Left renal pelvis (tissue), 4 donors: ENCODE measurements at places on chromosomes 12 and 14.

DNA sequence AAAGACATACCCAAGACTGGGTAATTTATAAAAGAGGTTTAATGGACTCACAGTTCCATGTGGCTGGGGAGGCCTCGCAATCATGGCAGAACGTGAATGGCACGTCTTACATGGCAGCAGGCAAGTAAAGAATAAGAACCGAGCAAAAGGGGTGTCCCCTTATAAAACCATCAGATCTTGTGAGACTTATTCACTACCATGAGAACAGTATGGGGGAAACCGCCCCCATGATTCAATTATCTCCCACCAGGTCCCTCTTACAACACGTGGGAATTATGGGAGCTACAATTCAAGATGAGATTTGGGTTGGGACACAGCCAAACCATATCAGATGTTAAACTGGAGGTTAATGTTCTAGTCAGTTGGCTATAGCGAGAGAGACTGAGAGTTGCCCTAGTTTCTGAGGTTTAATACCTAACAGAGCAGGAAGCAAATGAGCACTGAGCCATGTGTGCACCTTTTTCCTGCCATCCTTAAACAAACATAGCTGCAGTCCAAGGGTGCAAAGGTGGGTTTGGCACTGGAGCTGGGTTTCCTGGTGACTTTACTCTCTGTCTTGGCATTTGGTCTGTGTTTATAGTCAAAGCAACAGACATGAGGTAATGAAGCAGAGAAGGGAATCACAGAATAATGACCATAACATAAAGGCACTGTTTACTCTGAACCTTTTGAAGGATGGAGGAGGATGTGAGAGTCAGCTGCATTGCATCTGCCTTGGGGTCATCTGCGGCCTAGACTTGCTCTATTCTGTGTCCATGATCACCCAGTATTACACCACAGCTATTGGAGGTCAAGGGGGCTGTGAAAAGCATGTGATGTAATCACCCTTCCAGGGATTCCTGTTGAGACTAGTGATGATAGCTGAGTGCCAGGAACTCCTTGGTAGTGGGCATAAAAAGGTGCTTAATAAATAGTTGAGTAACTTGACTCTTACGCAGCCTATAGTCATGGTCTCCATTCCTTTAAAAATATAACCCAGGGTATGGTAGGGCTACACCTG lies 83.6 kb upstream of the USP44 start:
- DNase-seq = peak; percentile 48

- no peak for DNase-seq
These were observed 39.0 kb downstream of the DCAF4 start for GRCh38 chr14:72965249-72965648.

DNA sequence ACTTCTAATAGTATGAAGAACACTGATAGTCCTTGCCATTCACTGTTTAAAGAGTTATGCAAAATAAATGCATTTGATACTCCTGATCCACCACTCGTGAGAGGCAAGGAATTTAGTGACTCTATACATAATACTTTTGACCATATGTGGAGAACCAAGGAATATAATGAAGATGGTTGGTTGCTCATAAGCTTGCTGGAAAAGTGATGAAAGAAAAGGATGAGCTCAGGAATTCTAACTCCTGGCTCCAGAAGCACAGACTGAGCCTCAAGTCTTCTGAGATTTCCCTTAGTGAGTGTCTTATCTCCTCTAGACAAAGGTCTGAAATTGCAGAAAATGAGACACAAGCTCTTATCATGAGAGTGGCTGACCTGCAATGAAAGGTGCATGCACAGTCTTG lies 57.1 kb upstream of the KRAS start:
- no peak for DNase-seq

DNA sequence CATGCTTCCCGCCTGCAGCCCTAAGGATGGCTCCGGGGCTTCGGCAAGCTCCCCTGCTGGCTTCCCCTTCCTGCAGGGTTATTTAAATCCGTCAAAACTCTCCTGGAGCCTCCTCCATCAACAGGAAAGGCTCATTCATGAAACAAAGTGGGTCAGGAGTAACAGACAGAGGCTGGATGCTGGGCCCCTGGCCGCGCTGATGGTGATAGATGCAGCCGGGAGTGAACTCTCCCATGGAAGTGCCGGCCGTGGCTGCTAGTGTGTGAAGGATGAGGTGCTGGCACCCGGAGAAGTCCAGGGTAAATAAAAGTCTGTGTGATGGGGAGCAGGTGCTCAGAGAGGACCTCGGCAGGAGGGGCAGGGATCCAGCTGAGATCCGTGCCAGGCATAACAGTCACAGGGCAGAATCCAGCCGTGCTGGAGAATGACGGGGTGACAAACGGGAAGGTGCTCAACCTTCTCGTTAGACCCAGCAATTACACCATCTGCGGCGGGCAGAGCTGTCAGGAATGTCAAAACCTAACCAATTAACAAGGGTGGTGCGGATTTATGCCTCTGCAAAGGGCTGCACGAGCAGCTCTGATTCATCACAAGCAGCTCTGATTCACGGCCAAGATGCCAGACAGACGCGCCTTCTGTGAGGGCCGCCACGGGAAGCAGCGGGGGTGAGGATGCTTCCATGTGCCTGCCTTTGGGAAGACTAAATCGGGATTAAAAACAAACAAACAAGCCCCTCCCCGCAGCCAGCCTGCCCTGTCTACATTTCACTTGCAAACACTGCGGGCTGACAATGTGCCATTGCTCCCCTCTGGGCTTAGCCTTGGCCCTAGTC lies 55.6 kb downstream of the SYNE3 start:
- DNase-seq = no peak

DNA sequence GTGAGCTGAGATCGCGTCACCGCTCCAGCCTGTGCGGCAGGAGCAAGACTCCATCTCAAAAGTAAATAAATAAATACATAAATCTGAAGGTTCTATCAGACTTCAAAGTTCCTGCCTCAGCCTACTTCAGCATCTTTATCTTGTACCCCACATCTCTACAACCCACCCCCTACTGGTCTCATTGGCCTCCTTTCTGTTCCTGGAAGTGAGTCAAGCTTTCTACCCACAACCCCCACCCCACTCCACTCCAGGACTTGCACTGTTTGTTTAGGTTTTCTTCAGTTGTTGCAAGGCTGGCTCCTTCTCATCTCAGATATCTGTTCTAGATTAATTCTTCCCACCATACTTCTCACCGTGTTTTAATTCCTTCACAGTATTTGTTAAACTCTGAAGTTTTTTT lies 714 bp upstream of the PSMC6 start:
- no peak for DNase-seq

DNA sequence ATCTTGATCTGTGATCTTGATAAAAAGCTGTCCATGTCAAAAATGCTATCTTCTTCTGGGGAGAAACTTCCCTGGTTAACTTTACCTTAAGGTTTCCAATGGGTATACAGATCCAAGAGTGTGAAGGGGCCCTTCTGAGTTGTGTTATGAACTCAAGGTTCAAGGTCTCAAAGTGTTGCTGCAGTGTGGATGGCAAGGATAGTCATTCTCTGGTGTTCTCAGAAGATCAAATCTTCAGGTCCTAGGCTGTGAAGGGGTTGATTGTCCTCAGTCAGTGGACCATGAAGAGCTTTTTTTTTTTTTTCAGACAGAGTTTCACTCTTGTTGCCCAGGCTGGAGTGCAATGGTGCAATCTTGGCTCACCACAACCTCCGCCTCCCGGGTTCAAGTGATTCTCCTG lies 114.4 kb downstream of the SPTSSA start:
- no peak for DNase-seq

GRCh38 chr14:92679246-92679645 lies 69.2 kb downstream of the LGMN start:
- DNase-seq = no peak

DNA sequence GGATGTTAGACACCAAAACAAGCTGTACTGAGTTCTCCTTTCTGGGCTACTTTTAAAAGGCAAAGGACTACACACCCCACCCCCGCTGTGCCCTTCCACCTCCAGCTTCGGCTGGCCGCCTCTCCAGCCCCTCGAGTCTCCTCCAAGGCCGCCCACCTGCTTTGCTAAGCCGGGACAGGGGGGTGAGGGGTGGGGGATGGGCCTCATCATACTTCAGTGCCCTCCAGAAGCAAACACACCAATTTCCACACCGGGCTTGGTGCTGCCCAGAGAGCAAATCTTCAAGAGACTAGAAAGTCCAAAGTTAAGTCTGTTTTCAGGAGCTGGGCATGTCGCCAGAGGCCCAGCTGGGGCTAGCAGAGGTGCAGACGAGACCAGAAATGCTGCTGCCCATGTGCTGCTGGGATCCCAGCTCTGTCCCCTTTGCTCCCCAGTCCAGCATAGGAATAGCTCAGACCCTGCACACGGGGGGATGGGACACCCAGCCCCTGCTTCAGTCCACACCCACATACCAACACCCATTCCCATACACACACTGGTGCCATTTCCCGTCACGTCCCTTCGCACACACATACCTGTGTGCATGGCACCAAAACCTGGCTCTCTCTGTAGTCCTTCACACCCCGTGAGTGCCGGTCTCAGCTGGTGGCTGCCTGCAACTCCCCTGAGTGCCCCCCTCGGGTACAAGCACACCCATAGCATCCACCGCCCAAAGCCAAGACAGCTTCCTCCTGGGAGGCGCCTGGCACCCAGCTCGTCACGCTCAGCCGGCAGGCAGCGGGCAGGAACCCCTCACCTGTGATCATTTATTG lies 1.0 kb downstream of the SLC6A12 start:
- DNase-seq = no peak

DNA sequence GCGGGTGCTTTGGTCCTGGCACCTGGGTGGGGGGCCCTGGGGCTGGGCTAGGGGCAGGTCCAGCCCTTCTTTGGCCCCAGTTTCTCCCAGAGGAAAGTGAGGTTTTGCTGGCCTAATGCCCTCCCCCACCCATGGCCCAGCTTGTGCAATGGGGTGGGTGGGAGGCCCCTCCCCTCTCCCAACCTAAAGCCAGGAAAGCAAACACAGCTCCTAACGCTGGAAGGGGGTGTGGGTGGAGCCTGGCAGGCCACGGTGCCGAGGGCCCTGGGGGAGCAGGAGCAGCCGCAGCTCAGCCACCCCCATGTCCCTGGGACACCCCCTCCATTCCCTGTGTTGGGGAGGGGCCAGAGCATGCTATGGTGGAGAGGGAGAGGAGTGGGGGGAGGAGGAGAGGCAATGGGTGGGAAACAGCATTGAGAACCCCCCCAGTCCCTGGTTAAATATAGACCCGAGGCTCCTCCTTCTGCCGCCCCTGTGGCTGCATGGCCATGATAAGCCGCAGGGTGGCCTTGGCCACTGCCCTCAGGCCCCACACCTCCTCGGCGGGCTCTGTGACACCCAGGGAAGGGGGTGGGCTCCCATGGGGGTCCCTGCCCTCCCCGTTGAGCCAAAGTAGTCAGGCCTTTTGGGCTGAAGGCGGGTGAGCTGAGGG lies 4.7 kb downstream of the EXOC3L4 start:
- no peak for DNase-seq

GRCh38 chr14:103507751-103508150 lies 14.9 kb downstream of the CKB start:
- no peak for DNase-seq

- no peak for DNase-seq
These were observed 1318.4 kb downstream of the TMEM121 start for GRCh38 chr14:106844608-106845285.

DNA sequence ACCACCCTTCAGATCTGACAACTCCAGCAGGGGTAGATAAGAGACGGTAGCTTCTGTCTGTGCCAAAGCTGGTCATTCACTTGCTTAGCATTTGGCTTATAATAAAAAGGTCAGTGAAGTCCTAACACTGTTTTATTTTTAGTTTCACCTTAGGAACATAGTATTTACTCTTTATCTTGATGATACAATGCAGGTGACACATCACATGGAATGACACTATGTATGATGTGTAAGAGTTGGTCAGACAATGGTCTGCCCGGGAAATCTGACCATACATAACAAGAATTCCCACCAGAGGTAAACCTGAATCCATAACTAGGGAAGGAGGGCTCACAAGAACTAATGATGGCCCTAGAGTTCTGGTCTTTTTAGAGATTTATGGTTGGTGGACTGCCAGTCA lies 66.6 kb downstream of the IFNG start:
- DNase-seq = no peak

DNA sequence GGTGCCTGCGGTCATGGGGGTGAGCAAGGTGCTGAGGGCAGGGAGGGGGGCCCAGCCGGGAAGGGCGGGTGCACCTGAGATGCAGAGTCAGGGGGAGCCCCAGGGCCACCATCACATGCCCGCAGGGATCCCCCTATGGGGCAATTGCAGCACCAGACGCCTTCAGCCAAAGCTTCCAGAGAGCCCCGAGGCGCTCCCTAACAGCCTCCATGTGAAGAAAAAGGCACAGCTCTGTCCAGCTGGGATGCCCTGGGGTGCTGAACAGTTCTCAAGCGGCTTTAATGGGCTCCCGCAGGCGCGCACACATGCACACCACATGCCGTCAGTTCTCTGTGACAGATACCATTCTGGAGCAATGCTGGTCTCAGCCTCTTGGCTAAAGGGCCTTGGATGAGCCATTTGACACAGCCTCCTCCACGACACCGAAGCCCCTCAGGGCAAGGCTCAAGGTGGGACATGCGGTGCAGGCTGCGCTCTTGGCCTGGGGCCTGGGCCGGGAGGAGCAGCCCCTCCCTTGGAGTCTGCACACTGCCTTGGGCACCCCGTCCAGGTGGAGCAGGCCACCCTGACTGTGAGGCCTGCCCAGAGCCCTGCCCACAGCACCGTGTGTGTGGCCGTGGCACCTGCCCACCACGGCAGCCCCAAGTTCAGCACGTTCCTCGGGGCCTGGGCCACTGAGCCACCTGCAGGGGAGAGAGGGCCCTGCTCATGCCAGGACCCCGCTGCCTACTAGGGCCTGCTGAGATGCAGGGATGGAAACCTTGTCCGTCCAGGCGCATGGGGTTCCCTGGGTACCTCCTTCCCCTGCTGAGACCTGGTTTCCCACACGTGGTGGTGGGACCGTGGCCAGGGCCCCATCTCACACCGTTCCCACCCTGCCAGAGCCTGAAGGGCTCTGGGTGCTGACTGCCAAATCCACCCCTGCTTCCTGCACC lies 7.7 kb downstream of the XRCC3 start:
- no peak for DNase-seq
